Amniotic epithelial cell (primary cell): ENCODE measurements at places on chromosomes 5 and 9.

DNA sequence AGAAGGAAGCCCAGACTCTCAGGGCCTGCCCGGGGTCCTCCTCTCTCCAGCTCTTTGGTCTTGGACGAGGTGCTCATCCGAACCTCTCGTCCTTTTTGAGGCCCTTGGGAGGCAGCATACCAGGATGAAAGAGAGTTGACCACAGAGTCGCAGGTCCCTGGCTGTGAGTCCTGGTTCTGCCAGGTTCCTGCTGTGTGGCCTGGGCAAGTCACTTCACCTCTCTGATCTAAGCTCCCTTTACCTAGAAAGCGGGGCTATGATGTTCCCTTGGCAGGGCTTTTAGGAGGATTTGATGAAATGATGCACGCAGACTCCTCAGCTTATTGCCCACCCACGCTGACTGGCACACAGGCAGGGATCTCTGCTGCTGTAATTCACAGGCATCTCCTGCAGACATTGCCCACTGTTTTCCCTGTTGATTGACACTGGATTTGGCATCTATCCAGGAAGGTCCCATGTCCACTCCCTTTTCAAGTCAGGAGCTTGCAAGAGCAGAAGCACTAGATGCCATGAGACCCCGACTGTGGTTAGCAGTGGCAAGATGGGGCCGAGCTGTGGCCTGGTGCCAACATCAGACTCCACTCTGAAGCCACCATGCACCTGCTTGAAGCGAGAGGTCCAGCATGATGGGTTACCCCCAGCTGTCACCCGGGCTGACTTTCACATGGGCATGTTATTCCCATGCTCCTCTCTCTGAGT is 71.5 kb downstream of the MACROH2A1 start:
- DNase-seq = no peak

DNA sequence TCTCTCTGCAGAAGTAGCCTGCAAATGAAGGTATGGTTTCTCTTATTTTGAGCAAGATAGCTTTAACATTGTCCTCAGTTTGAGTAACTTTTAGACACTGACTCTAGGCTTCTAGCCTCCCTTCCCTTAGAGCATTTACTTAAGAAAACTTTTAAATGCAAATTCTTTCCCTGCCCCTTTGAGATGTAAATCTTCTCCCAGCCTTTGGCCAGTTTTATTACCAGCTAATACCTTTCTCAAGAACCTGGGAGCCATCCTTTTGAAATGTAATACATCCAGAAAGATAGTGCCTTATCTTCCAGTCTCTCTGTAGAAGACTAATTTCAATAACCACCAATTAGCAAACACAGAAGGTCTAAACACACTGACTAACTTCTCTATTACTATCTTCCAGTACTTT is 688.9 kb upstream of the CDH9 start:
- no peak for DNase-seq

DNA sequence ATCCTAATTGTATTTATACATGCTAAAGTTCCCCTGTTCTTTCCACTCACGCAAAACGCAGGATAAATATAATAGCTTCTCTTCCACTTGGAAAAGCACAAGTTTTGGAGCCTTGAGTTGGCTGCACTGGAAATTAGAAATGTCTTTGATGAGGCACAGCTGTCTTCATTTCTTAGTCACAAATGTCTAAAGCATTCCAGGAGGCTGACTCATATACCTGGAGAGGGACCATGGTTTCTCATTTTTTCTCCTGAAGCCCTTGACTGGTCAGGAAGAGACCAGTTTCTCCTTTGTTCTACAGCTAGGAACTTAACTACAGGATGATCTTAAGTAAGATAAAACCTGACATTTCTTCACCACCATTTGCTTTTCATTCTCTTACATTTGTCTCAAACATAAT is 16.2 kb downstream of the MTX3 start:
- DNase-seq = peak; percentile 4

DNA sequence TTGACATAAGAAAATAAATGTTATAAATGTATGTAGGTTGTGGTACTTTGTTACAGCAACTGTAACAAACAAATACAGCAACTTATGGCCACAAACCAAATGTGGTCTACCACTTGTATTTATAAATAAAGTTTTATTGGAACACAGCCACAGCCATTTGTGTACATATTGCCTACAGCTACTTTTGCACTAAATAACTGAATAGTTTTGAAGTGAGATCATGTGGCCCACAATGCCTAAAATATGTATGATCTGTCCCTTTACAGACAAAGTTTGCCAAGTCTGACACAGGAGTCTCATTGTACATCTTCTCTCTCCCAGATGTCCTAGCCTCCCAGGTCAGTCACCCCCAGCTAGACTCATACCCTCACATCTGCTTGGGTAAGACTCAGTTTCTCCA is 283.6 kb upstream of the PRDM9 start:
- no peak for DNase-seq

DNA sequence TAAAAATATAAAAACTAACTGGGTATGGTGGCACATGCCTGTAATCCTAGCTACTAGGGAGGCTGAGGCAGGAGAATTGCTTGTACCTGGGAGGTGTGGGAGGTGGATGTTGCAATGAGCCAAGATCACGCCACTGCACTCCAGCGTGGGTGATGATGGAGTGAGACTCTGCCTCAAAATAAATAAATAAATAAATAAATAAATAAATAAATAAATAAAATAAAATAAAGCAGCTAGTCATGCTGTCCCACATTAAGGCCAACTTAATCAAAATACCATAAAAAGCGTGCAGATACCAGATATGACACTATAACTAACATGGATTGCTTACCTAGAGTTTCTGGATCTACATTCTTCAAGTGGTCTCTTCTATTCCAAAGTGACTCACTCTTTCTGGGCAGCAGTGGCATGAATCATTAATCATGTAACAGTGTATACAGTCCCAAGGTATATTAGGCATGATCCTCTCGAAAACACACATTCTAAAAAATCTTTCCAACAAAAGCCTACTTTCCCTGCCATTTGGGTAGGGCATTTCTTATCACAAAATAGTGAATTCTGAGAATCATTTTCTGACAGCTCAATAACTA is 187.1 kb downstream of the ELAVL2 start:
- DNase-seq = no peak

DNA sequence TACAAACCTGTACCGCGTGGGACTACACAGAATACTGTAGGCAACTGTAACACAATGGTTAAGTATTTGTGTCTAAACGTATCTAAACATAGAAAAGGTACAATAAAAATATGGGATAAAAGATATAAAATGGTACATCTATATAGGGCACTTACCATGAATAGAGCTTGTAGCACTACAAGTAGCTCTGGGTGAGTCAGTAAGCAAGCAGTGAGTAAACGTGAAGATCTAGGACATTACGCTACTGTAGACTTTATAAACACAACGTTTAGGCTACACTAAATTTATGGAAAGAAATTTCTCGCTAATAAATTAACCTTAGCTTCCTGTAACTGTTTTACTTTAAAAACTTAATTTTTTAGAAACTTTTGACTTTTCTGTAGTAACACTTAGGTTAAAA is 46.5 kb downstream of the MRPS27 start:
- DNase-seq = peak; percentile 53

- no peak for DNase-seq
Measured at GRCh38 chr9:5402217-5402616, 35.5 kb downstream of the PLGRKT start.

- no peak for DNase-seq
Measured at GRCh38 chr9:21029661-21030060, 1.8 kb downstream of the HACD4 start.
